Heart right ventricle (tissue), 16 donors: ENCODE measurements at places on chromosomes 13 and 19.
A peak's percentile ranks its signal among the peaks of the same experiment; 100 is the strongest.

GRCh38 chr19:16841391-16841926 is 12.3 kb downstream of the SIN3B start:
- no peaks in the 10 kb centered on the region for H3K4me1 ChIP-seq
- H3K4me3 ChIP-seq: no peak overlapping the region
- no peak for DNase-seq
- H3K27me3 ChIP-seq: no peaks in the 10 kb centered on the region
- H3K36me3 ChIP-seq: peaks cover 40% of the 10 kb centered on the region

DNA sequence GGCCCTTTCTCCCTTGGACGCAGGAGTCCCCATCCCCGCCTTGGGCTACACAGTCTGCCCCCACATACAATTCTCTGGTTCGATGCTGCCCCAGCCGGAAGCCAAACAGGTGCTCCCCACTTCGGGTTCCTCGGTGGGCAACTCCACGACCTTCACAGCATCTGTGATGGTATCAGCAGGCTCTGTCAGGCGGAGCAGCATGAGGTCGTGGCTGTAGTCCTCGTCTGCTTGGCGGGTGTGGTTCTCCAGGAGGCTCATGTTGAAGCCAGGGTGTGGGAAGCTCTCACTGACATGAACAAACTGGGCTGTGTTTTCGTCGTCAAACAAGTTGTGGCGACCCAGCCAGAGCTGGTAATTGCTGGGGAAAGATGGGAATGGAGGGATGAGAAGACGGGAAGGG is 3.5 kb downstream of the KLK1 start:
- DNase-seq: no peak
- H3K4me1 ChIP-seq: peaks cover 6% of the 10 kb centered on the region
- H3K27me3 ChIP-seq: peaks cover 79% of the 10 kb centered on the region
- no peak overlapping the region for H3K4me3 ChIP-seq
- H3K27ac ChIP-seq: no peak overlapping the region

GRCh38 chr13:114286808-114287207 is 5.4 kb downstream of the UPF3A start:
- no peak overlapping the region for H3K4me3 ChIP-seq
- H3K27me3 ChIP-seq: no peaks in the 10 kb centered on the region
- DNase-seq: no peak
- H3K36me3 ChIP-seq: peaks cover 12% of the 10 kb centered on the region
- peaks cover 13% of the 10 kb centered on the region for H3K4me1 ChIP-seq
- no peak overlapping the region for H3K27ac ChIP-seq

GRCh38 chr19:31910224-31910623 is 435.2 kb upstream of the ZNF507 start:
- no peaks in the 10 kb centered on the region for H3K36me3 ChIP-seq
- H3K4me1 ChIP-seq: no peaks in the 10 kb centered on the region
- no peaks in the 10 kb centered on the region for H3K27me3 ChIP-seq
- H3K27ac ChIP-seq: no peak overlapping the region
- DNase-seq: no peak
- no peak overlapping the region for H3K4me3 ChIP-seq

GRCh38 chr19:14015524-14016035 is 9.5 kb upstream of the RFX1 start:
- no peaks in the 10 kb centered on the region for H3K36me3 ChIP-seq
- no peak overlapping the region for H3K4me3 ChIP-seq

- DNase-seq: no peak
- no peak overlapping the region for H3K27ac ChIP-seq
- no peaks in the 10 kb centered on the region for H3K27me3 ChIP-seq
- no peak overlapping the region for H3K4me3 ChIP-seq
- H3K4me1 ChIP-seq: no peaks in the 10 kb centered on the region
Measured at GRCh38 chr13:103243495-103243894, 177.3 kb upstream of the SLC10A2 start.

DNA sequence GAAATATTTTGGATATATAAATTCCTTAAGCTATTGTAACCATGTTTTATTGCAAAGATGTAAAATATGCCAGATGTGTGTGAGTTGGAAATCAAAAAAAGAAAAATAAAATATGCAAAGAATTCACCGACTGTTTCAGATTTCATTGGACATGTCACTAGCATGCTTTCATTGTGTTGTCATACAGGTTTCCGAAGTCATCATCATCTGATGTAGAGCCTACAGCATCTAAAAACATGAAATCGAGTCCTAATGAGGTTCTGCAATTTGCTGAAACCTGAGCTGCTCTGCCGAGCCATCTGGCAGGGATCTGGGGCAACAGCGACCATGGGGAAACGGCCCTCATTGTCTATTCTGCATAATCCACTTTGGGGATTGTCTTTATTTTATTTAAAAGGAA is 196.1 kb upstream of the MAB21L1 start:
- DNase-seq: no peak
- H3K4me3 ChIP-seq: no peak overlapping the region
- H3K4me1 ChIP-seq: no peaks in the 10 kb centered on the region
- H3K27me3 ChIP-seq: no peaks in the 10 kb centered on the region
- no peak overlapping the region for H3K27ac ChIP-seq

GRCh38 chr13:19742643-19743042 is 40.1 kb downstream of the PSPC1 start:
- no peak overlapping the region for H3K27ac ChIP-seq
- H3K27me3 ChIP-seq: no peaks in the 10 kb centered on the region
- no peaks in the 10 kb centered on the region for H3K36me3 ChIP-seq

GRCh38 chr13:104315606-104316005 is 1249.4 kb upstream of the SLC10A2 start:
- H3K27ac ChIP-seq: no peak overlapping the region
- H3K4me1 ChIP-seq: no peaks in the 10 kb centered on the region
- no peak for DNase-seq
- no peaks in the 10 kb centered on the region for H3K27me3 ChIP-seq

- H3K27ac ChIP-seq: peak overlapping the region; percentile 63
- H3K36me3 ChIP-seq: peaks cover 33% of the 10 kb centered on the region
Measured at GRCh38 chr19:2240881-2241760, 4.5 kb downstream of the SF3A2 start.

DNA sequence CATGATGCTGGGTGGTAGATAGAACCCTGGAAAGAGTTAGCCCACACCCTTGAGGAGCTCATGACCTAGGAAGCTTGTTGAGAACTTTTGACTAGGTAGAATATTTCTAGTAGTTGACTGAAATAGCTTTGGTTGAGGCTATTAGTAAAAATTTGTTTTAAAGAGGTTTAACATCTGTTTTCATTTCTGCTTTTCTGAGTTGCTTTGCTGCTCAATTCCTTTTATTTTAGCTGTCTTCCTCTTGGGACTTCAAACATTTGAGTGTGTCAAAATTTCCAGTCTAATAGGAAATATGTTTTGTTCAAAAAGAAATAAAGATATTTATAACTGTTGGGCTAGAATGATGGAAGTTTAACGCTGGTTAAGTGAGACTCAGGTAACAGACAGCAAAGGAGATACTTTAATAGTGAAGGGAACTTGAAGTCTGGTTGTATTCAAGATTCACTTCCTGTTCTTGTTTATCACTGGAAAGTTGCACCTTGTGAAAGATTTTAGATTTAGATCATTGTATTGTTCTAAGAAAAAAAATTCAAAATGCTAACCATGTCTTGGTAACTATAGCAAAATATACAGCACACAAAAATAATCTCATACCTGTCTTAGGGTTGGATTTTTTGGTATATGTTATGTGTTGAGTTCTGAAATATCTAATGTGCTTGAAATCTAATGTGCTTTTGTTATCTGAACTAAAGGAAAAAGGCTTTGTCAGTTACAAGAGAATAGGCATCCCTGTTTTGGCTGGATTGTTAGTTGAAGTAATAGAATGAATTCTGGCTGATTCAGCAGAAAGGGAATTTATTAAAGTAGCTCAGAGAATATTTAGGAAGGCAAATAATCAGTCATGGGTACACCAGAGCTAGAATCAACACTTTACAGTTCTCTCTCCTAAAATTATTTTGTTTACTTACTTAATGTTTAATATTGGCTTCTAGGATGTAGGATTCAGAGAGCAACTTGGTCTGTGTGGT is 24.4 kb upstream of the GPR18 start:
- H3K27ac ChIP-seq: no peak overlapping the region
- peaks cover 16% of the 10 kb centered on the region for H3K36me3 ChIP-seq
- DNase-seq: no peak
- peaks cover 50% of the 10 kb centered on the region for H3K4me1 ChIP-seq
- H3K27me3 ChIP-seq: no peaks in the 10 kb centered on the region
- H3K4me3 ChIP-seq: no peak overlapping the region
